Posterior vena cava (tissue), 2 donors: ENCODE measurements at places on chromosomes 12 and 14. TPM values are rescaled to one million over a fixed set of nuclear protein-coding genes. Genes with fewer than 3 reads are reported as not detected.

DNA sequence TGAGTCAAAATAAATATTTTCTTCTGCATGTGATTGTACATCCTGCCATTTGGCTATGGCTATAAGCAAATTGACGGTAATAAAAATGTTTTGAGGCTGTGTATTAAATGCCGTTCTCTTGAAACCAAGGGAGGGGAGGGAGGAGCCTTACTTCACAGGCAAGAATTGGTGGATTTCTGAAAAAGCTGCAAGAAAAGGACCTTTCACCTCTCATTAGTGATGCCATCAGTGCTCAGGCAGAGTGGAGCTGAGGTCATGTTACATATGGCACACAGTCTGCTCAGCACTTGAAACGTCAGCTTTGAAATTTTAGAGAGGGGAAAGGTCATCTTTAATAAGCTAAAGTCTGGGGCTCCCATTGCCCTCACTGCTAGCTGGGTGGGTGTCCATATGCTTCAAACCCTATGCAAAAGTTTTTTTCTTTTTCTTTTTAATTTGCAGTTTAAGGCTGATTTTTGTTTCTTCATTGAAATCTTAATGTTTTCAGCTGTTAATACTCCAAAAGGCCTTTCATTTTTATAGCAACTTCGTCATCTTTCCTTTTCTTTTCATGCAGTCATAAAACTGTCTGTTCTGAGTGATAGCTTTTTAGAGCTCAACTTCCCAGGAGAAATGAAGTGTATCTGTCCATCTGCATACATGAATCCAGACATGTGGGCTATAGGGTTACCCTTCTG is 9.8 kb upstream of the SIX1 start:
- DNase-seq = no peak

- peak; percentile 80 for DNase-seq
Observed at GRCh38 chr14:59028476-59029202, 159.8 kb upstream of the DAAM1 start.

GRCh38 chr14:56102941-56103340 is 15.3 kb upstream of the PELI2 start:
- DNase-seq = no peak

GRCh38 chr12:119036878-119037825 is 55.8 kb downstream of the SRRM4 start:
- DNase-seq = no peak

- no peak for DNase-seq
Observed at GRCh38 chr14:25843481-25844470, 754.1 kb downstream of the NOVA1 start.

DNA sequence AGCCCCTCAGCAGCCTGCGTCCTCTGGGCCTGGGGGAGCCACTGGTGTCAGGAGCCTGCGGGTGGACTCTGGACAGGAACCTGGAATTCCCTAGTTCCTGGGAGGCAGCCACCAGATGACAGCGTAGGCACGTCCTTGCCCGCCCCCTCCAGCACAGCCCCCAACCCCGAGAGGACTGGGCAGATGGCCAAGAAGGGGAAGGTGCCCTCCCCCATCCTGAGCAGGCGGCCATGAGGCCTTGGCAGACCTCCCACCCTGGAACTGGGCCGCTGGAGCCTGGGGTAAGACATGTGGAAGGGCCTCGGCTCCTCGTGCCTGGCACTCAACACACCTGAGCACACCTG is 60.4 kb upstream of the FBRSL1 start:
- no peak for DNase-seq

Gene COX8C
- total RNA-seq = not detected

Gene ABCB9
- total RNA-seq = 5.3 TPM

DNA sequence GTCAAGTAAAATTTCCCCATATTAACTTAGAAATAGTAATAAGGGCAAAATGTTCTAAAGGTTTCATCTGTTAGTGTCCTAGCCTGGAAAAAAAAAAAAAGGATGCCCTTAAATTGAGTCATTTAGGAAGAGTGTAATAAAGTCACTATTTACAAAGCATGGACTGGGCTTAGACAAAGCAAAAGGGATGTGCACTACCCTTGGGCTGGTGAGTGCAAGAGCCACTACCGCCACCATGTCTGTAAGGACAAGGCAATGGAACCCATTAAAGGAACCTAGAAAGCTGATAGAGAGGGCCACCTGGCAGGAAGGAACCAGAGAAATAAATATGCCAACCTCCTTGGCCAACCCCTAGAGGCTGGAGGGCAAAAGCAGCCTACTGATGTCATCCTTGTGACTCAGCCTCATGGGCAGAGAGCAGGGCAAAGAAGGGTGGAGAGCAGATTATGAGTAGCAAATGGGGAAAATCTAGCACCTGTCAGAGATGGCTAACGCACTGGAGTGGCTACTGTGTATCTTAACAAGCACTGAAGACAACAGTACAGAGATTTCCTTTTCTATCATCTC is 59.5 kb upstream of the FUT8 start:
- no peak for DNase-seq

- DNase-seq = no peak
Observed at GRCh38 chr12:64733857-64734256, 25.3 kb downstream of the GNS start.
